ENCODE measurements at places on chromosomes 7 and 10.

GRCh38 chr7:82705517-82706260 lies 262.1 kb upstream of the CACNA2D1 start:
- no peak for DNase-seq

- no peak for DNase-seq
Observed at GRCh38 chr10:60597513-60597912, 180.8 kb upstream of the CDK1 start.

- no peak for DNase-seq
Observed at GRCh38 chr10:121403527-121403926, 194.7 kb downstream of the FGFR2 start.

DNA sequence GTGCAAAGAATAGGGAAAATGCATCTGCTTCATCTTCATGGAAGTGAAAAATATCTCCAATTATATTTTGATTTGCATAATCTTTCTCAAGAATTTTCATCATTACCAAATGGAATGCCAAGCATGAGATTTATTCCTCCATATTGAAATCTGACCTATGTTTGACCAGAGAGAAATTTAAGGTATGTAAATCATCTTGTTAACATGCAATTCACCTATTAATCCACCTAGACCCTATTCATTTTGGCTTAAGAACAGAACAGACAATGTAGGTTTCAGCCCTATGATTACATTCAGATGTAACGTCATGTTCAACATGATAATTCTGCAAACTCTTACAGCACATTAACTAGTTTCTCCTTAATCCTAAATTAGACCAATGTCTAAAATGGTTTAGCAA lies 30.8 kb upstream of the TMEM140 start:
- DNase-seq: no peak

- DNase-seq: no peak
Observed at GRCh38 chr7:109864230-109864629, 1226.7 kb upstream of the LRRN3 start.

- DNase-seq: no peak
Observed at GRCh38 chr10:87794285-87794684, 23.7 kb downstream of the ATAD1 start.

GRCh38 chr7:90119178-90119971 lies 34.9 kb upstream of the STEAP1 start:
- peak; percentile 88 for DNase-seq

DNA sequence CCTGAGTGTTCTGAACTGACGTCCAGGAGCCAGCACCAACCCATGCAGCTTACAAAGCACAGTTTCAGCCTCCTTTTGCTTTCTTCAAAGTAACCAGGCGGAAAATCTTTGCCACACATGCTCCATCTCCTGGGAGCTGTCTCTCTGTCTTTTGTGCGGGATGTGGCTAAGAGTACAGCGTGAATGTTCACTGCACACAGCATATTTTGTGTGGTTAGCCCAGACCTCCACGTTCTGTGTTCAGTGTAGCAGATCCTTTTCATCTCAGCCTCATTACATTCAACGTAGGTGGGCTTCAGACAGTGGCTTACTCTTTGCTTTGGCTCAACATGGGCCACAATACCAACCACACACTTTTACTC lies 200.8 kb downstream of the TNS3 start:
- peak; percentile 24 for DNase-seq

DNA sequence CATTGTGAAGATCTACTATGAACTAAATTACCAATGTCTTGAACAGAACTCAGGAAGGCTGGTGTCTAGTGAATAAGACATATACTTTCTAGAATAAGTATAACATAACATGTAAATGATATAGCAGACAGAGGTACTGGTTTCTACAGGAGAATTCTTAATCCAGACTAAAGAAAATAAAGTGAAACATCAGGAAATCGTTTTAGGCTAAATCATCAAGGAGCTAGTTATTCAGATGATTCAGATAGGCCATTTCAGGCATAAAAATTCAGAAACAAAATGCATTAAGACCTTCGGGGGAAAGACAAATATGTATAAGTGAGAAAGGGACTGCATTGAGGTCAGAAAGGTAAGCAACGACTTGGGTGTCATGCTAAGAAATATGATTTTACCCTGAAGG lies 170.6 kb downstream of the LRRN3 start:
- DNase-seq: no peak

DNA sequence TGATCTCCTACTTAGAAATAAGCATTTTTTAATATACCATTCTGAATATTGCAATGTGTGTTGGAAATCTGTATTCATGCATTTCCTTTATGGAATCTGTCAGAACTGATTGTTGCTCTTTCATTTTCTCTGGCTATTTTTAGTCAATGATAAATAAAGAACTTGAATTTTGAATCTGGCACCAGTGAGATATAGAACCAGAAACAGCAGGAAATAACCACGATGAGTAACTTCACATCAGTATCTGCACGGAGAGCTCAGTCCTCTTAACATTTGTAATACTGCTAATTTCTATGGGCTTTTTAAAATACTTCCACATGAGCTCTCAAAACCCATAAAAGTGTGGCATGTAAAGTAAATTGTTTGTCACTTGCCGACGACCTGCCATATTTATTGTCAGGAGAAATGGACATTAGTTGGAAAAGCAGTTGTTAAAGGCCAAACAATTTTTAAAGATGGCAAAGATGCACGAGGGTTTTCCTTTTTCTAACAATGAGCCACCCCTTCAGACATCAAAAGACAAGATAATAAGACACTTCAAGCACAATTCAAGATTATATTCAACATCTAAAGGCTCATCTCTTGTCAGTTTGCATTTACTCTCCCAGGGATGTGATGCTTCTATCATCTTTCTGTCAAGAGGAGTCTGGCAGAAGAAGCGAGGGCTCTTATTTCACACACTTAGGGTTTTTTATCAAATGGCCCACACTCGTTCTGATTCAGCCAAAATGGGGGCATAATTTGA lies 118.3 kb downstream of the POU6F2 start:
- DNase-seq: no peak

DNA sequence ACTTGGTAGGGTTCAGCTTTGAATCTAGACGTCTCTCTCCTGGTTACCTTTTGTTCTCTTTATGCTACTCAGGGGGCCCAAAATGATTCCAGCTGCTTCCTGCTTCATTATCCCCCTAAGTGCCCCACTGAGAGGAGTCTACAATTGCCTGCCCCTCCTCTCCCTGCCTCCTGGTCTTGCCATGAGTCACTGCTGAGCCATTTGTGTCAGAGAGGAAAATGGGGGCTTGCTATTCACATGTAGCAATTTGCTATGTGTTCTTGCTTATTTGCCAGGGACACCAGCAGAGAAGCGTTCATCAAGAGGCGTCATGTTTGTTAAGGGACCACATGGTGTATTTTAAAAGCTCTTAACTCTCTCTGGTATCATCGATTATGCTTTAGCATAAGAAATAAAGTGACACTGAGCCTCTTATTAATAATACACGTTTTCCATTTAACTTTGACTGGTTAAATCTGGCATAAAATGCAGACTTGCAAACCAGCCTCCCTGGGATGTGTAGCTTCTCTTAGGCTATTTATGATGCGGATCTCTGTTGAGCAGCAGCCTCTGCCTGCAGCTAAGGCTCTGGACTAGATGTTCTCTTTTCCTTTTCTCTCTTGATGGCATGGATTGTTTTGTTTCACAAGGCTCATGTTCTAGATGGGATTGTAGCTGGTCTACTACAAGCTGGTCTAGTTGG lies 239.3 kb downstream of the AUTS2 start:
- no peak for DNase-seq

GRCh38 chr7:116028787-116029186 lies 1.8 kb downstream of the TFEC start:
- no peak for DNase-seq

- no peak for DNase-seq
Observed at GRCh38 chr7:45919993-45920459, 1.0 kb downstream of the IGFBP3 start.

DNA sequence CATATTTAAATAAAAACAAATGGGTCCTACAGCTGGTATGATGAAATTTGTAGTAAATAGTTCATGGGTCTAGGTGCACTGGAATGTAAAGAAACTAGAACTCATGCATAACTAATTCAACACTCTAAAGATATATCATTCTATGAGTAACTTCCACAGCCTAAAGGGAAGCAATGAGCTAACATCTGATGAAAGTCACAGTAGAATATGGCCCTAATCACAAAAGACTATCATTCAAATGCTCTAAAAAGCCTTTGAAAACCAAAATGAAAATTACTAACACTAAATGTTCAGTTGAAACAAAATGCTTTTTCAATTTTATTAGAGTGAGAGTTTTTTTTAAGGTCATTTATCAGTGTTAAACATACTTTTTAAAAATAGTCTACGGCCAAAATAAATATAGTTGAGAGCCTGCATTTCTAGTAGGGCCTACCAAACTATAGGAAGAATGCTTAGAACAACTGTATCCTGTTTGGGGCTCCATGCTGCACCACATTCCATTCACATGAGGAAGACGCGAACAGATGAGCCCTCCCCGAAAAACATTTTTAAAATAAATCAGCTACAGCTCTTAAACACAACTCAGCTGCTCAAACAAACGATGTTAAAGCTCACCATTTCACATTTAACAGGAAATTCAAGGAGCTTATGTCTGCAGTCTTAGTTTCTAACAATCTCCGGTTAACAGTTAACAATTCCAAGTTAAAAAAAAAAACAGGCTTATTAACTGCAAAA lies 134.5 kb downstream of the NRBF2 start:
- peak; percentile 63 for DNase-seq

- no peak for DNase-seq
Observed at GRCh38 chr10:122265896-122266295, 5.2 kb upstream of the BTBD16 start.

DNA sequence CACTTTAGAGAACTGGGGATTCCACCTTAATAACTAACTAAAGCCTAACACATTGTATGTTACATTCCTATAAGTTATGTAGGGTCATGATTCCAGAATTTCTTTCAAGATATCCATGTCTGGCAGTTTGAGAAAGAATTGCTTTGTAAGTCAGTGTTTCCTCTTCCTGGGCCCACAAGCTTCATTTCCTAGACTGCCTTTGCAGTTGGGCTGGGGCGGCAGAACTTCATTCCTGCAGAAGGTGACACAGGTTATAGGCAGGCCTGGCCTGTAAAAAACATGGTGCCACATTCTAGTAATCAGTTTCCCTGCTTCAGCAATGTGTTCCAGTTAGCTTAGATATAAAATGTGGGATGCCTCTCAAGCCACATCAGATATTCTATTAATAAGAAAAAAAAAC lies 184.2 kb upstream of the NOBOX start:
- DNase-seq: no peak

DNA sequence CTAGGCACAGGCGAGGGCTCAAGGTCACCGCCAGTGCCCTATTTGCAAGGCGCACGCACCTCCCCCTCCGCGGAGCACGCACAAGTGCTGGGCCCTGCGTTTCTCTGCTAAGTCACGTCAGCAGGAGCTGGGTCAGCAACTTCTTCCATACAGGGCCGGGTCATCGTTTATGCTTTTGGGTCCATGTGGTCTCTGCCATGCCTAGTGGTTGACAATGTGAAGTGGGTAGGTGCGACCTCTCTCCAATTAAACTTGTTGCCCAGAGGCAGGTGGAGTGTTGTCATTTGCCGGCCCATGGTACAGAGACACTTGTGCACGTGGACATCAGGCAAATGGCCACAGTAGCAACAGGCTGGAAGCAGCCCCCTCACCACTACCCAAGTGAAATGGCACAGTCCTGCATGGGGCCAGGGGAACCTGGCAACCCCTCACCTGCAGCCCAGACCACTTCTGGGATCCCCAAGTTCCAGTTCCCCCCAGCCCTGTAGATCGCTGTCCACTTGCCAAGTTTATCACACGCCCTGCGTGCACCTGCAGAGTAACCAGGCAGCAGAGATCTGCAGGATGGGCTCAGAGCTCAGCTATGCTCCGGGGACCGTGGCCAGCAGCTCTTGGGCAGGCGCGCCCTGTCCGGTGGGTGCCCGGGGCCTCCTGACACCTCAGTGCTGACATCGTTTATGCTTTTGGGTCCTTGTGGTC lies 86.1 kb upstream of the PPP2R2D start:
- no peak for DNase-seq

GRCh38 chr10:19958787-19959186 lies 142.6 kb downstream of the PLXDC2 start:
- DNase-seq: no peak

DNA sequence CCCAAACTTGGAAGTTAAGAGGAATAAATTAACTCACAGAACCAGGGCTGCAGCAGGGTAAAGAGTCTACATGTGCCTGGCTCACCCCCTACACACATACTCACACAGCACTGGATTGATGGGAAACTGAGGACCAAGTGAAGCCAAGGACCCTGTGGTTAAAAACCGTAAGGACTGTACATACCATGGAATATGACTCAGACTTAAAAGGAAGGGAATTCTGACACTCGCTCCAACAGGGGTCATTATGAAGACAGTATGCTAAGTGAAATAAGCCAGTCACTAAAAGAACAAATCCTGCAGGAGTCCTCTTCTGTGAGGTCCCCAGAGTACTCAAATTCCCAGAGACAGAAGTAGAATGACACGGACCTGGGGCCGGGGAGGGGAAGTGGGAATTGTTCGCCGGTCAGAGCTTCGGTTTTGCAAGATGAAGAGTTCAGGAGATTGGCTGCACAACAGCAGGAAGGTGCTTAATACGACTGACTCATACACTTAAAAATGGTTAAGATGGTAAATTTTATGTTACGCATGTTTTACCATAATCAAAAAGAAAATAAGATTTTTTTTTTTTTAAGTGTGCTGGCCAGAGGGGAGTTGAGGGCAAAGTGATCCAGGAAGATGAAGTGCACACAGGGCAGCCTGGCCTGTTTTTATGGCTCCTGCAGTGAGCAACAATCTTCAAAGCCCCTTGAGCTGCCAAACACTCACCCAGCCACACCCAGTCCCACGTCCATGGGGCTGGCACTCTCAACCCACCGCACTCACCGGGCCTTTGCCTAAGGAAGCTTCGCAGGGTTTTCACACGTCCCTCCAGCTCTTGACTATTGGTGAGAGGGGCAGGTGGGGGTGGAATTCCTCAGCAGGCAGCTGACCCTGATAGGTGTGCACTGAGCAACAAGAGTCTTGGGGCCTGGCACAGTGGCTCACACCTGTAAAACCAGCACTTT lies 26.4 kb downstream of the DRGX start:
- DNase-seq: no peak

GRCh38 chr10:112953174-112954159 lies 3.4 kb downstream of the TCF7L2 start:
- no peak for DNase-seq

DNA sequence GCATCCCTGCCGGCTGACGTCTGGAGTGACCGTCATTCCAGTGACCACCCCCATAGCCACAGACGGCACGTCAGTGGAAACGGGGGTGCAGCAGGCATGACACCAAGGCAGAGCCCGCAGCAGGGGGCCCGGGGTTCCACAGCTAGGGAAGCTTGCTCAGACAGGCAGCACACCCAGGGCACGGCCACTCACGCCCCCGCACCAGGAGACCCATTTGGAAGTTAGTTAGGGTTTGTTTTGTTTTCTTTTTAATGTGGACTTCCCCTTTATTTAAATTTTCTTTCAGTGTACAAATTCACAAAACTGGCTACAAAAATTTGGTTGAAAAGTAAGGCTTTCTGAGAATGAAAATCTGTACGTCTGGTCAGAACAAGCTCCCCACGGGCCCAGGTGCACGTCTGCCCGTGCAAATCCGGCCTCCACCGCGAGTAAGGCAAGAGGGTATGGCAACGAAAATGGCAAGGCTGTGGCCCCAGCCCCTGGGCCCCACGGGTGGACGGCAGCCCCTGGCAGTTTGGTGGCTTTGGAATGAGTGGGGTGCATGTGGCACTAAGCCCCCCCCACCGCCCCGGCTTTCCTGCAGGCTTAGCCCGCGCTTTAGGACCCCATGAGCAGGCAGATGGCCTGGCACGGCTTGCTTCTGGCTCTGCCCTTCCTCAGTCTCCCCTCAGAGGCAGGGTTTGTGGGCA lies 124.2 kb downstream of the FAM53B start:
- DNase-seq: no peak

- DNase-seq: no peak
Observed at GRCh38 chr7:27125986-27126394, 4.6 kb downstream of the HOXA4 start.

GRCh38 chr10:133010095-133010842 lies 67.9 kb upstream of the CFAP46 start:
- DNase-seq: no peak
